Body of pancreas (tissue), 4 donors: ENCODE measurements at places on chromosomes 12 and 14.
A peak's percentile ranks its signal among the peaks of the same experiment; 100 is the strongest.

- peak; percentile 38 for DNase-seq
Measured at GRCh38 chr14:71932229-71932981, at the start of gene RGS6. TSS of gene RGS6 (plus strand) at chr14:71932429.

- no peak for DNase-seq
Measured at GRCh38 chr12:16150276-16150675, 127.2 kb downstream of the SLC15A5 start.

DNA sequence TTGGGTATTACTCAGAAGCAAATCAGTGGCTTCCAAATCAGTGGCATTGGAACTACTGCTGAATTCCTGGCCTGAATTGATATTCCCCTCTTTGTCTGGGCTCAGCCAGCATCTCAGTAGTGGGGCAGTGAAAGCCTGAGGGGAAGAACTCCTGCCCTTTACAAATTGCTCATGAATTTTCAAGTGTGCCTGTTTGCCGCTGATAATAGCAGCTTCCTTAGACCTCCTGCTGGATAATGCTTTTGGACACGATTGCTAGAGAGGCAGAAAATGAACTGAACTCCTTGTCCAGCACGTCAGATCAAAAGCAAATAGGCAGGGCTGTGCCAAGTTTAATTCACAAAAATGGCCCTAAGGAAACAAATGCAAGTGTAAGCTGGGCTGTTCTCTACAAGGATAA lies 91.3 kb upstream of the GZMB start:
- DNase-seq = no peak

GRCh38 chr12:58804749-58805148 lies 115.6 kb downstream of the LRIG3 start:
- DNase-seq = no peak

- DNase-seq = no peak
Measured at GRCh38 chr12:2543801-2544200, 251.0 kb upstream of the FKBP4 start.

DNA sequence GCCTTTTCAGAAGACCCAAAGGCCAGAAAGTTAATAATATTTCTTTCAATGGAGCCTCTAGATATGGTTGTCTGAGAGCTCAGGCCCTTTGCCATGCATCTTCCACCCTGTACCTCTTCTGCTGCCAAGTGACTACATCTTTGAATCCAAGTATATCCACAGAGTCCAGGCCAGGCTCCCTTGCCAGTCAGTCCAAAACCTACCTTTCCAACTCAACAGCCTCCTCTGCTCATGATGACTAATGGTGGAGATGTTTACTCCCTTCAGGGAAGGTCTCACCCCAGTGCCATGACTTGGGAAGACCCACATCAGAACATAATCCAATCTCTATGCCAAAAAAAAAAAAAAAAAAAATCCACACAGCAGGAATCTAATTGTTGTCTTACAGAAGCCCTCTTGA lies 20.4 kb downstream of the TTC9 start:
- DNase-seq = no peak

- DNase-seq = no peak
Measured at GRCh38 chr14:90451961-90452360, 55.1 kb downstream of the CALM1 start.

DNA sequence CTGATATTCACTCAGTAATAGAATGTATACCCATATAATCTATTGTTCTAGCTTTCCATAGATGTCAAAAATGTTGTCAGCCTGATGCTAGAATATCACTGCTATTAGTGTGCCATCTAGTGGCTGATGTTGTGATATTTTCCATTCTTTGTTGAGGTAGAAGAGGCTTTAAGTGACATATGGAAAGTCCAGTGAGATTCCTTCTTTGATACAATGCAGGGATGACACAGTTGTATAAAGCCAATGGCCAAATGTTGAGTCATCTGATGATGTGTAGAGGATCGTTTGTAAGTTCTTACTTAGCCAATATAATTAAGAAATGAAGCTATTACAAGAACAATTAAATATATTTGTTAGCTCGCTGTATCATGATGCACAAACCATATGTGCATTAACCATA lies 58.1 kb upstream of the PCED1B start:
- DNase-seq = no peak

GRCh38 chr12:117854339-117855012 lies 114.3 kb downstream of the KSR2 start:
- no peak for DNase-seq

DNA sequence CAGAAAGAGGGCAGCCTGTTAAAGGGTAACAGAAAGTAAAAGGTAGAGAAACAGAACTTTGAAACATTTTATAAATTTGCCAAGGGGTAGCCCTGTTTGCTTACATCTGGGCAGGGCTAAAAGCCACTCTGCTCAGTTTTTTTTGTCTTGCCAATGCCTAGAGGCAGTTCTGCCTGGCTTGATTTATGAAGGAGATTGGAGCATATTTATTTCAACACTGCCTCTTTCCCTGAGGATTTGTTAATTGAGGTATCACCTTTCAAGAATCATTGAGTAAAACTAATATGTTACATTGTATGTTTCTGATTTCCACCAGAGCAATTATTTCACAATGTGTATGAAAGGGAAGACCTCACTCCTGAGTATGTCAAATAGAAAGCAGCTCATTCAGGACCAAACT lies 160.8 kb downstream of the GXYLT1 start:
- DNase-seq = no peak

- DNase-seq = no peak
Measured at GRCh38 chr12:23096321-23096720, 471.4 kb downstream of the ETNK1 start.

GRCh38 chr14:56295743-56296142 lies 177.5 kb downstream of the PELI2 start:
- no peak for DNase-seq

DNA sequence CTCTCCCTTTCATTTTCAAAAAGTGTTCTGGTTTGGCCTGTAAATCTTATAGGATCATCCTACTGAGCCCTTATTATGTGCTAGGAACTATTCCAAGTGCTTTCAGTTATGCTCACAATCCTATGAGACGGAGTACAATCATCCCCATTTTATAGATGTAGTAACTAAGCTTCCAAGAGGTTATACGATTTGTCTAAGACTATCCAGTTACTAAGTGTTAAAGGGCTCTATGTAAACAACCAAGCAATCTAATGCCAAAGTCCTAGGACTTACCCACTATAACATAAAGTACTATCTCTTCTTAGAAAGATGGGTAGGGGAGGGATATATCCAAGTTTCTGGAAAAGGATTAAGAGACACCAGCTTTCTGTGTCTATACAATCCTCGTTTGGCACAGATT lies 6.7 kb downstream of the CFL2 start:
- DNase-seq = no peak

- DNase-seq = no peak
Measured at GRCh38 chr12:14824012-14824634, 10.1 kb upstream of the SMCO3 start.

- peak; percentile 46 for DNase-seq
Measured at GRCh38 chr14:71117839-71118743, 210.8 kb downstream of the PCNX1 start.
